Muscle of leg (tissue), 16 donors: ENCODE measurements at places on chromosomes 1 and 21.

GRCh38 chr1:84810343-84810742 lies 82.7 kb downstream of the LPAR3 start:
- no peak for DNase-seq
- H3K36me3 ChIP-seq = no peaks in the 10 kb centered on the region
- no peak overlapping the region for H3K27ac ChIP-seq

- peak overlapping the region; percentile 44 for H3K4me3 ChIP-seq
- H3K4me1 ChIP-seq = peaks cover 16% of the 10 kb centered on the region
- peaks cover 15% of the 10 kb centered on the region for H3K36me3 ChIP-seq
- no peaks in the 10 kb centered on the region for H3K27me3 ChIP-seq
Measured at GRCh38 chr1:23980728-23981070, 572 bp upstream of the SRSF10 start.

DNA sequence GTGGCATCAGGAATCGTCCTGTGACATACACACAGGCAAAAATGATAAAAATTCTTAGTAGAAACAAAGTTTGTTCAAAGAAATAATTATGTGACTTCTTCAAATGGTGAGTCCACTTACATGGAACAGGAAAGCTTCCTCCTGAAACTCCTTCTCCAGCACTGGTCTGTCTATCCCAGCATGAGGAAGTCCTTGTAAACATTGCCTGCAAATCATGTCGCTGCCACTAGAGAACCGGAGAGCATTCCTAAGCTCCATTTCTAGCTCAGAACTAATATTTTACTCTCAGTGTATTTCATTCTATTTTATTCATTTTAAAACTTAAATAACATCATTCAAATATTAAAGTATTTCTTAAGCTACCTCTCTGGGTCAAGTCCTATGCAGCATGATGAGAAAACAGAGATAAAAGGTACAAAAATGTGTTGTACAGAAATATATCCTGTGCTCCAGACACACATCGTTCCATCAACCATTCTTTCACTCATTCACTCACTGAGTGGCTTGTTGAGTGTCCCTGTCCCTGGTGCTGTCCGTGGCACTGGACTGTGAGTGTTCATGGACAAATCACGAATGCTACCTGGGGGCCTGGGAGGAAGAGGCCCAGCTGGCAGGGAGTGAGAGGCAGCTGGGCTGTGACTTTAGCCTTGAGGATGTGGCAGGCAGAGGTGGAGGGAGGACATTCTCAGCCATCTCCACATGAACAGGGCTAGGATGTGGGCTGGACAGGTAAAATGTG lies 10.0 kb downstream of the CYP4A22 start:
- no peak for DNase-seq
- no peak overlapping the region for H3K27ac ChIP-seq

- H3K27me3 ChIP-seq = peaks cover 5% of the 10 kb centered on the region
- H3K4me3 ChIP-seq = no peak overlapping the region
- H3K27ac ChIP-seq = no peak overlapping the region
- no peaks in the 10 kb centered on the region for H3K4me1 ChIP-seq
Measured at GRCh38 chr1:20250340-20250989, 40.2 kb upstream of the VWA5B1 start.

DNA sequence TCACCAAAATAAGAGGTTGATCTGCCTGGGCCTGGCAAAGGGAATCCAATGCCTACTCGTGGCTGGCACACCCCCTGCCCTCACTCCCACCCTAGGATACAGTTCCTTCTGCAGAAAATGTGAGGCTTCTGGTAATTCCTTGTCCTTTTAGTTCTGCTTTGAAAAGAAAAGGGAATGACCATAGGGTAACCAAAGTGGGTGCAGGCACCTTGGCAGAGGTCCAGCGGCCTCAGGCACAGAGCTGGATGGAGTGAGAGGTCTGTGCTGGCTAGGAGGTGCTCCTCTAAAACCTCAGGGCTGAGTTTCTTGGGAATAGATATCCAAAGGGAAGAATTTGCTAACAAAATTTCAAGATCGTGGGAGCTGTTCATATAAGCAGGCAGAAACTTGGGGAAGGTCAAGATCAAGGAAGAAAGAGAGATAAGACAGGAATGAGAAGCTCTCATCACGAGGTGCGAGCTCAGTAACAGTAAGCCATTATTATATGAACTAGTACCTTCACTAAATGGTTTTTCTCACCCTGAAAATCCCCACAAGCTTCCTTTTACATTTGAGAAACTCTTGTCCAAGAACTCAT lies 293.1 kb upstream of the LYPLAL1 start:
- DNase-seq = no peak
- H3K4me3 ChIP-seq = no peak overlapping the region
- no peaks in the 10 kb centered on the region for H3K4me1 ChIP-seq
- no peaks in the 10 kb centered on the region for H3K36me3 ChIP-seq

- H3K4me1 ChIP-seq = no peaks in the 10 kb centered on the region
- H3K4me3 ChIP-seq = no peak overlapping the region
- peaks cover 83% of the 10 kb centered on the region for H3K36me3 ChIP-seq
Measured at GRCh38 chr1:10415211-10415930, 14.9 kb upstream of the CENPS start.
